ENCODE measurements at places on chromosomes 13 and 19. TPM values are rescaled to one million over a fixed set of nuclear protein-coding genes. Genes with fewer than 3 reads are reported as not detected.
A peak's percentile ranks its signal among the peaks of the same experiment; 100 is the strongest.

MZT1 gene
- total RNA-seq, result 3.6 TPM

NLRP12 gene
- total RNA-seq, result not detected

AP2A1 gene
- 41.4 TPM for total RNA-seq

AKAP11 gene
- total RNA-seq, result 24.4 TPM

LHB gene
- not detected for total RNA-seq

MED29 gene
- total RNA-seq, result 17.6 TPM

FCHO1 gene
- 0.28 TPM for total RNA-seq

GRCh38 chr13:83716121-83716520 is 166.2 kb downstream of the SLITRK1 start:
- DNase-seq, result no peak
- H3K27ac ChIP-seq, result no peak overlapping the region
- H3K27me3 ChIP-seq, result no peaks in the 10 kb centered on the region

DNA sequence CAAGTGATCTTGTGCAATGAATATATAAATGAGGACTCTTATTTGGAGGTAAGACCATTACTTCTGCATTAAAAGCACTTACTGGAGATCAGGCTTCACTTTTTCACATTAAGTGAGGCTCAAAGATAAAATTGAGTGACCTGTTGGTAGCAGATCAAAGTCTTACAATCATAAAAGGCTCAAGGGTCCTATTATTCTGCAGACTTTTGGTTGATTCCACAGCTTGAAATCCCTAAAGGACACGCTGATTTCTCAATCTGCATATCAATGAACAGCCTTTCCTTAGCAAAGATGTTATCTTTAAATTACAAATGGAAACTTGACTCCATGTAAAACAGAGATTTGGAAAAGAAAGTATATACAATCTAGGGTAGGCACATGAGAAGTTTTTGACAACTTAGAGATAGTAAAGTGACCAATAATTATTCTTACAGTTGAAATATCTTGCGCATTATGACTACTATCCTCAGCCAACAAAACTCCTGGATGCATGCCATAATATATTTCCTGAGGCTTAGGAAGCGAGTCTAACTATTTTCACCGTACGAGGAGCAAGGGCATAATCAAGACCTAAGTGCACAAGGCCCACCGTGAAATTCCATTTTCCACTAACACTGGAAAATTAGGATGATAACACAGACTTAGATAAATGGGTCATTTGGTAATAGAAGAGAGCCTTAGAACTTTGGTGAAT is 640.7 kb downstream of the LIG4 start:
- no peaks in the 10 kb centered on the region for H3K27me3 ChIP-seq
- H3K4me3 ChIP-seq, result no peak overlapping the region
- H3K27ac ChIP-seq, result no peak overlapping the region
- no peaks in the 10 kb centered on the region for H3K36me3 ChIP-seq
- no peaks in the 10 kb centered on the region for H3K4me1 ChIP-seq

GRCh38 chr13:76703621-76704288 is 182.4 kb downstream of the KCTD12 start:
- no peaks in the 10 kb centered on the region for H3K36me3 ChIP-seq
- no peak overlapping the region for H3K4me3 ChIP-seq
- peak; percentile 38 for DNase-seq
- peaks cover 13% of the 10 kb centered on the region for H3K4me1 ChIP-seq

DNA sequence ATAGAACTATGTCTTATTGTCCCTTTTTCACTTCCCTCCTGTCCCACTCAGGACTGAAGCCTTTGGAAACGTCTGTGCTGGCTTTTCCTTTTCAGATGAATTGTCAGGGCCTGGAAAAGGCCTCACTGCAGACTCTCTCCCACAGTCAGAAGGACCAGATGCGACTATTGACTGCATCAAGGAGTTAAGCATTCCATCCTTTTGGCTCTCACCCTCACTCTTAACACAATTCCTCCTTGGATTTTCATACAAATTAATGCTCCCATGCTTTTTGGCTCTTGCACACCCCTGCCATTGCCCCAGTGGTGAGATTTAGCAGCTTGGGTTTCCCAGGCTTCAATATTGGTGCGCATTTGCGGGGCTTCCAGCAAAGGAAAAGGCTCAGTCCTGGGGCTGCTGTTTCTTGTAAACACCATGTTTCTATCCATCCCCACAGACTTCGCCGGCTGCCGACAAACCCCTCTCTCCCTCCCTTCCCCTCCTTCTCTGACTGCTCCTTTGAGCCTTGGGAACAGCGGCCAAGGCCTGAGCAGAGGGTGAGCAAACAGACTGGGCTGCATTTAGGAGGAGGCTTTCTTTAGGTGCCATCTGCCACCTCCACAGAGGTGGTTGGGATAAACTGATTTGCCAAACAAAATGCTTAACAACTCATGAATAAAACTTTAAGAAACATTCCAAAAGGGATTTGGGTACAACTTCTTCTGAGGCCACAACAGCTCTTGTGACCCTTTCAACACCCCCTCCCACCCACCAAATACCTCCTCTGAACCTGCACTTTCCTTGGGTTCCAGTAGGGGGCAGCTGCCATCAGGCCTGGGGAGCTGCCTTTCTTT is 48.6 kb upstream of the PCDH8 start:
- no peak overlapping the region for H3K27ac ChIP-seq
- no peak overlapping the region for H3K4me3 ChIP-seq
- DNase-seq, result no peak
- no peaks in the 10 kb centered on the region for H3K4me1 ChIP-seq
- H3K27me3 ChIP-seq, result no peaks in the 10 kb centered on the region

- no peaks in the 10 kb centered on the region for H3K4me1 ChIP-seq
- H3K27me3 ChIP-seq, result no peaks in the 10 kb centered on the region
- peak overlapping the region; percentile 32 for H3K4me3 ChIP-seq
- H3K27ac ChIP-seq, result no peak overlapping the region
- DNase-seq, result peak; percentile 62
Measured at GRCh38 chr19:17282488-17283125, 906 bp downstream of the ANKLE1 start.

DNA sequence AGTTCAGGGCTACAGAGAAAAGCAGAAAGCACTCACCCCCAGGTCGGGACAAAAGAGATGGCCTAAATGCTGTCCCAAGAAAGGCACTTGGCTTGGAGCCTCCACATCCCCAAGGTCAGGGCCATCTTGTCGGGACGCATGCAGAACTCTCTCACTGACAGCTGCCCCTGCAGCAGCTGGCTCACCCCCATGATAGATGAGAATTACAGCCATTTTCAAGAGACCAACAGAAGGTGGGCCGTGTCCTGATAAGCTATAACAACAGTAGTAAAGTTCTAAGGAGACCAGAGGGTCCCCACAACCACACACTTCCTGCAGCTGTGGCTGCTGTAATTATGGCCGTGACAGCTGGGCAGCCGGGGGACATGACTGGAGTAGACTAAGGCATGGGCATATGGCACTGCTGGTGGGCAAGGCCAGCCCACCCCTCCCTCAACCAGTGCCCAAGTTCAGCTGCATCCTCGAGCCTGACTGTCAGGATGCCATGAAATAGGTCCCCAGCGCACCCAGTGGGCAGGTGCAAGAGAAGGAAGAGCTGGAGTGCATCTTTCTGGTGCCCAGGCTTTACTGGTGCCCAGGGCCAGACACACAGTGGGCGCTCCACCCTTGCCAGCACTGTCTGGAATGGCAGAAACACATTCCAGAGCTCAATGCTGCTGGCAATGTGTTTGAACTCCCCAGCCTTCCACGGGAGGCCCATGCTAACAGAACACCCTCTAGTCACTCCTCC is 436.7 kb upstream of the ZNF507 start:
- H3K4me1 ChIP-seq, result no peaks in the 10 kb centered on the region
- no peak overlapping the region for H3K4me3 ChIP-seq
- H3K36me3 ChIP-seq, result no peaks in the 10 kb centered on the region
- DNase-seq, result no peak
- H3K27me3 ChIP-seq, result no peaks in the 10 kb centered on the region
- H3K27ac ChIP-seq, result no peak overlapping the region

GRCh38 chr13:38606699-38607535 is 80.0 kb upstream of the FREM2 start:
- no peak overlapping the region for H3K27ac ChIP-seq
- no peaks in the 10 kb centered on the region for H3K27me3 ChIP-seq
- H3K4me3 ChIP-seq, result no peak overlapping the region
- no peaks in the 10 kb centered on the region for H3K4me1 ChIP-seq

DNA sequence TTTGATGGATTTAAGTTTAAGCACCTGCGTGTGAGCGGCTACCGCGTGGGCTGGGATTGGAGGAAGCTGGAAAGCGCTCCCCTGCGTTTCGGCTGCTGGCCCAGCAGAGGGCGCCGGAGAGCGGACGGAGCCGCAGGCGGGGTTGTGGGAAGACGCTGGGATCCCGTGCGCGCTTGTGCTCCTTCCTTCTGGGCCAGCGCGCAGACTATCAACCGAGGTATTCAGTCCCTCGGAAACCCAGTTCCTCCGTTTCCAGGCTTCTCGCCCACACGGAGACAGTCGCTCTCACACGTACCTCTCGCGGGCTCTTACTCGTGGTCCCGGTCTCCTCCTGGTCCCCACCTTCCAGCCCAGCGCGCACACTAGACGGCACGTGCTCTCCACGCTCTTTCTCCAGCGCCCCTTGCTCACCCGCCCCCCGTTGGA is 28.8 kb downstream of the EPN1 start:
- H3K4me3 ChIP-seq, result no peak overlapping the region
- H3K4me1 ChIP-seq, result no peaks in the 10 kb centered on the region
- H3K27me3 ChIP-seq, result no peaks in the 10 kb centered on the region
- DNase-seq, result no peak

DNA sequence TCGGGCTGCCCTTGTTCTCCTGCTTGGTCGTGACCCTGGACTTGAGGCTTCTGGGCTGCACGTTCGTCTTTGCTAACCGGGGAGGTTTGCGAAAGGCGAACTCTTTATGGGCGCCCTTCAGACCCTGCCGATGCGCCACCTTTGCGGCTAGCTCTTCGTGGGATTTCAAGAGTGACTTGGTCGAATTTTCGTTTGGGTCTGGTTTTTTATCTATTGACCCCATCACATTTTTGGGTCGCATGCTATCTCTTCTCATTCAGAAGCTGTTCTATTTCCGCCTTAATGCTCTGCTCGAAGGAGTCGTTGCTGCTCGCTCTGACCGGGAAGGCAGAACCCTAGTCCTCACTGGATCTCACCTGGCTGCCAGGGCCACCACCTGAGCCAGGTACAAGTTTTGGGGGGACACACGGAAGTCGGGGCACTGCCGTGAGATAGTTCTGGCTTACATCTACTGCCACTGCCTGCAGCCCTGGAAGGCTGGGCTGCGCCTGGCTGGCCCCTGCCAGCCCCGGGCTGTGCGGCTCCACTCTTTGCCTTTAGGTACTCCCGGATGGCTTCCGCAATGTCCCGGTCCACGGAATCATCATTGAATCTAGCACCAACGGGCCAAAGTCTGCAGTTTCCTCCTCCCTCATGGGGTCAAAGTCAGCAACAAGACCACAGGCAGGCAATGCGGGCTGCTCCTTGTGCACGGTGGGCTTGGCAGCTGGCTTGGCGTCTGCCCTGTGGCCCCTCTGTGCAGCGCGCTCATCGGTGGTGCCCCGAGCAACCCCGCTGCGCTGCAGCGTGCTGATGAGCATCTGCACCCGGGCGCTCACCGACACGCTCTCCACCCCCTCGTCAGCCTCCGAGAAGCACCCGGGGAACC is 16.2 kb downstream of the RB1 start:
- H3K4me3 ChIP-seq, result no peak overlapping the region
- H3K27ac ChIP-seq, result no peak overlapping the region
- no peaks in the 10 kb centered on the region for H3K4me1 ChIP-seq
- peaks cover 21% of the 10 kb centered on the region for H3K36me3 ChIP-seq
- H3K27me3 ChIP-seq, result no peaks in the 10 kb centered on the region

DNA sequence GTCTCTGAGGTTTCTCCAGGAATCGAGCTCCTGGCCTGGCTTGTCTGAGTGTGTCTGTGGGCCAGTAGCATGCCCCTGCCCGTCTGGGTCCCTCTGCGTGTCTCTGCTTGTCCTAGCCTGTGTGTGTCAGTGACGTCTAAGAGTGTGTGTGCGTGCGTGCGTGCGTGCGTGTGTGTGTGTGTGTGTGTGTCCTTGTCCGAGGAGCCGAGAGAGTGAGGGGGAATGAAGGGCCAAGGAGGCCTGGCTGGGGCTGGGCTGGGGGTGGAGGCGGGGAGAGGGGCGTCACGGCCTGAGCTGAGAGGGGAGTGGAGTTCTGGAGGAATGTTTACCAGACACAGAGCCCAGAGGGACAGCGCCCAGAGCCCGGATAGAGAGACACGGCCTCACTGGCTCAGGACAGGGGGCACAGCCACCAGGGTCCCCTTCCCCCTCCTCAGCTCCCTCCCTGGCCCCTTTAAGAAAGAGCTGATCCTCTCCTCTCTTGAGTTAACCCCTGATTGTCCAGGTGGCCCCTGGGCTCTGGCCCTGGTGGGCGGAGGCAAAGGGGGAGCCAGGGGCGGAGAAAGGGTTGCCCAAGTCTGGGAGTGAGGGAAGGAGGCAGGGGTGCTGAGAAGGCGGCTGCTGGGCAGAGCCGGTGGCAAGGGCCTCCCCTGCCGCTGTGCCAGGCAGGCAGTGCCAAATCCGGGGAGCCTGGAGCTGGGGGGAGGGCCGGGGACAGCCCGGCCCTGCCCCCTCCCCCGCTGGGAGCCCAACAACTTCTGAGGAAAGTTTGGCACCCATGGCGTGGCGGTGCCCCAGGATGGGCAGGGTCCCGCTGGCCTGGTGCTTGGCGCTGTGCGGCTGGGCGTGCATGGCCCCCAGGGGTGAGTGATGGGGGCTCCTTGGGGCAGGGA is at the start of gene AXL:
AXL (plus strand) TSS at position 609 of the 893 bp plus-strand sequence; CDS start at position 779, 170 bp downstream.
- H3K27me3 ChIP-seq, result no peaks in the 10 kb centered on the region
- H3K27ac ChIP-seq, result peak within 1 kb of the TSS; percentile 99
- H3K4me3 ChIP-seq, result peak within 1 kb of the TSS; percentile 89
- H3K4me1 ChIP-seq, result peaks cover 28% of the 10 kb centered on the region
- DNase-seq, result peak; percentile 86

- peaks cover 3% of the 10 kb centered on the region for H3K4me1 ChIP-seq
- H3K4me3 ChIP-seq, result no peak overlapping the region
- no peak overlapping the region for H3K27ac ChIP-seq
- no peak for DNase-seq
Measured at GRCh38 chr19:50505856-50506611, 5.0 kb downstream of the JOSD2 start.

DNA sequence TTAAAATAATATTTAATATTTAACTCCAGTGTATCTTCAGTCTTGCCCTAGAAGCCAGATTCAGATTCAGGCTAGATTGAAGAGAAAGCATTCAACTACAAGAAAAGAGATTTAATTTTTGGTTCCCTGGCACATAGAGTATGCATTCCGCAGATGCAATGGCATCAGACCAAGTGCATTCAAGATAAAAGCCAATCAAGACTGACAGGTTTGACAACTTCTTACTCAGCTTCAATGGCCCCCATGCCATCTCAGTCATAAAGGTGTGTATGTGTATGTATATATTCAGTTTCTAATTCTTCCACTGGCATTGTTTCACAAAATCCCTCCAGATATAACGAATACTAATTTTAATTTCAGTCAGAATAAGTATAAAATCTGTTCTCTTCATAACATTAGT is 650.8 kb upstream of the GPC6 start:
- H3K4me3 ChIP-seq, result no peak overlapping the region
- no peaks in the 10 kb centered on the region for H3K36me3 ChIP-seq
- H3K4me1 ChIP-seq, result no peaks in the 10 kb centered on the region
- H3K27me3 ChIP-seq, result no peaks in the 10 kb centered on the region

Measured in IMR-90 (cell line).